IPS DF 19.7 (cell line): ENCODE measurements at places on chromosomes 2 and 18.

DNA sequence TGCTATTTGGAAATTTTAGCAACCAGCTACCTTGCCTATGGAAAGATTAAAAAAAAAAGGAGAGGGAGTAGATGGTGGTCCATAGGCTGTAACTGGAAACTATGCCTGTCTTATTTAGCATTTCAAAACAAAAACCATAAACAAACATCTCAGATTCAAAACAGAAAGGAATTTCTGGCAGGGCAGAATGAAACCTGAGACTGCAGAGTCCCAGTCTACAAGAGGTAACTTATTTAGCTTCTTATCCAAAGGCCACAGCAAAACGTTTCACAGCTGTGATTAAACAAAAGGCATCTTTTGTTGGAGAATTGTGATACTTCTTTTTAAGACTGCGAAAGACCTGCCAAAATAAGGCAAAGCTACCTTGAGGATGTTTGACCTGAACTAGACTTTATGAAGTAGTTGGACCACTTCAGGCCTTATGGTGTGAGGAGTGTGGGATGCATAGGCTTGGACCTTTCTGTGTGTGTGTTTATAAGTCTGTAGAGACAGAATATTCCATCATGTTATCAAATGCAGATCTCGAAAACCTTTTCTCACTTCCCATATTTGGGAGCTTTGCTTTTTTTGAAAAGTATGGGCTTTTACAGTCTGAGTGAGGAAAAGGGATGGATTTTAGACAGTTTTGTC is 11.0 kb downstream of the CRIM1 start:
- no peak for DNase-seq

DNA sequence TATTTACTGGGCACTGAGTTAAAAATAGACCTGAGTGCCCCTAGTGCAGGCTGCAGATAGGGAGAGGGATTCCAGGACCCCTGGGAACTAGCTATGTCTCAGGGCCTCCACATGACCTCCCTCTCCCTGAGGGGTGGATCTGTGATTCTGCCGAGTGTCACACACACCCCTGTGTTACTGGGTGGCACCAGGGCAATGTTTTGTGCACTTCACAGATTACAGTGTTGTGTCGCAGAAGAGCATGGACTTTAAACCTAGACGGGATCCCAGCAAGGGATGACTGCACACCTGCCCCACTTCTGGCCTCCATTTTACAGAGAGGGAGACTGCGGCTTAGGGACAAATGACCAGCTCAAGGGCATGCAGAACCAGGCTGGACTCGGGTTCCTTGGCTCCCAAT is 65.6 kb downstream of the ZFP36L2 start:
- DNase-seq: no peak

DNA sequence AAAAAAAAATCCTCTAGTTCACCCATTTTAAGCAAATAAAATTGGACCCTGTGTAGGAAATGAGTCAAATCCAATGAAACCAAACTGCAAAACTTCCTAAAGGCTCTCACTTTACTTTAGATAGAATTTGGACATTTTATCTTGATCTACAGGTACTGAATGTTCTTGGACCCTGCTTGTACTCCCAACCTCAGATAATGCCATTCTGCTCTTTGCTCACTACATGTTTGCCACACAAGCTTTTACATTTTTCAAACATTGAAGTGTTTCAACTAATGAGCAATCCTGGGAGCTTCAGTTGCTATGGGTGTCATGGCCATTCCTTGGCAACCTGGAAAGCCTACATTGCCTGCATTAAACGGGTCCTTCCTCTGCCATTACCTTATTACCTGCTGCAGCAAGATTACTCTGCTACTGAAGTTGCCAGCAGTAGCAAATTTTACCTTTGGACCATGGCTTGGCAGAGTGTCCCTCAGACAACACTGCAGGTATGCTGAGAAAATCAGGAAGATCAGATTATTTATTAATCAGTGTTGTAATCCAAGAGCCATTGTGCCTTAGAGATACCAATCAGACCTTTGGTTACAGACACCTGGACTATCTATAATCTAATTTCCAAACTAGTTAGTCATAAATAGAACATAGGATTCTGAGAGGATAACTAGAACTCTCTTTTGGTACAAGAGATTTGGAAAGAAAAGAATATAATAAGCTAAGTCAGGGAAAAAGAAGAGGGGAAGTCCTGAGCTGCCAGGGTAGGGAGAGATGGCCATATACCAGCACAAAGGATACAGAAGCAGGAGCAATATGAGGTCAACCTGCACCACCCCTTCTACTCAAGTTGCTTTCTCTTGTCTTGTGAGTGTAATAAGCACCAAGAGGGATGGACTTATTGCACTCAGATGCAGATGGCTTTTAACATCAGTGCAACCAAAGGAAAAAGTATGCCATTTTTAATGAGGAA is 293.3 kb upstream of the TFPI start:
- no peak for DNase-seq

- no peak for DNase-seq
Measured at GRCh38 chr18:2891526-2892431, 45.0 kb downstream of the EMILIN2 start.

DNA sequence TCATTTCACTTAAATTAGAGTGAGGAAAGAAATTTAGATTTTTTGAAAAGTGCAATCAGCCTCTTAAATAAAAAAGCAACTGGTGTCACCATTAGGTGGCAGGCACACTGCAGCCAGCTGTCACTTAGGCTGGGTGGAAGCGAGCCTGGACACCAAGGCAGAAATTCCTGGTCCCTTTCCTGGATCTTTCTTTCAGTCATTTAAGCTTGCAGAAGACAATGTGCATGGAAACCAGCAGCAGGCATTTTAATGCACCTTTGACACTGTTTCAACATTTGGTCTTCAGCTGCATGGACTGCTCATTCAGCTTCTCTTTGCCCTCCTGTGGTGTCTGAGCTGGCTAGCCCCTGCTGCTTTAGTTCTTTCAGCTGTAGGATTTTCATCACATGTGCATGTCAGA is 61.0 kb downstream of the AQP4 start:
- DNase-seq: no peak

DNA sequence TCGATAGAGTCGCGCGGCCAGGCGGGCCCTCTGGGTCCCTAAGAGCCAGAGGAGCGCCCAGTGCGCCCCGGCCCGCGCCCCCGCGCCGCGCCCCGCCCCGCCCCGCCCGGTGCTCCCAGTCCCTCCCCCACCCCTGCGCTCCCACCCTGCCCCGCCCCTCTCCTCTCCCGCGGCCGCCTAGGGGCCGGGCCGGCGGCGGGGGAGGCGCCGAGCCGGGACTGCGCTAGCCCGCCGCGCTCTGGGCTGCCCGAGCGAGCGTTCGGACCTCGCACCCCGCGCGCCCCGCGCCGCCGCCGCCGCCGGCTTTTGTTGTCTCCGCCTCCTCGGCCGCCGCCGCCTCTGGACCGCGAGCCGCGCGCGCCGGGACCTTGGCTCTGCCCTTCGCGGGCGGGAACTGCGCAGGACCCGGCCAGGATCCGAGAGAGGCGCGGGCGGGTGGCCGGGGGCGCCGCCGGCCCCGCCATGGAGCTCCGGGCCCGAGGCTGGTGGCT is at the start of gene GPC1:
TSS of gene GPC1 (plus strand) at position 207 of the 491 bp plus-strand sequence. CDS start at position 463, 256 bp downstream.
- no peak for DNase-seq

- no peak for DNase-seq
Measured at GRCh38 chr2:200596774-200597570, 11.2 kb downstream of the AOX1 start.
